ENCODE measurements at places on chromosomes 1 and 21.

- no peak for DNase-seq
Observed at GRCh38 chr1:232678185-232678886, 48.4 kb upstream of the SIPA1L2 start.

- no peak for DNase-seq
Observed at GRCh38 chr1:25735956-25736529, 64.0 kb upstream of the SELENON start.

DNA sequence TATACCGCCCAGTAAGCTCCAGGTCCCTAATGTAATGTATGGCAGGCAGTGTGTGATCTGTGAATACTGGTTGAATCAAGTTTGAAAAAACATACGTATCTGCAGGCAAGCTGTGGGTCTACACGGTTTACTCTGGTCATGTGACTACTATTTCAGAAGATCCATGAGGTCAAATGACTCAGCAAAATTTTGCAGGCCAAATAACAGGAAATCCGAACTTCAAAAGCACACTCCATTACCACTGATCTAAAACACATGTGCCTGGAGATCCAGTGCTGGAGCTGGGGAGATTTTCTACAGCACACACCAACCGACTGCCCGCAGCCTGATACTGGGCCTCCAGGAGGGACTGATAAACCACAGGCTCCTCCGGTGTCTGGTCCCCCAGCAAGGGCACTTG is 64.5 kb upstream of the SLC44A3 start:
- no peak for DNase-seq

GRCh38 chr1:112285316-112285715 is 110.7 kb upstream of the CTTNBP2NL start:
- DNase-seq, result no peak

DNA sequence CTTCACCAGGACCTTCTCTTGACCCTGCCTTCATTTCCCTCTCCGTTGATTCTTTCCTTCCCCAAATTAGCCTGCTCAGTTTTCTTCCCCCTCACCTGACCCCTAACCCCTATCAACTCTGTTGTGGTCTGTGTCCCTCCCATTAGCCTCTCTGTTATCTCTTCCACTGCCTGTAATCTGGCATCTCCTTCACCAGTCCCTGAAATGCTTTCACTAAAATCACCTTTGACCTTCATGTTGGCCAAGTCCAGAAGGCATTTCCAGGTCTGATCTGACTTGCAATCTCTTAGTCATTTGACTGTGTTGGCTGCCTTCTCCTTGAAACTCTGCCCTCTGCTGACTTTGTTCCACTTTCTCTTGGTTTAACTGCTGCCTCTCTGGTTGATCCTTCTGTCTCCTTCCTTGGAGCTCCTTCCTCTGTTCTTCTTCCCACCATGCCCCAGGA is 28.2 kb downstream of the ATP8B2 start:
- no peak for DNase-seq

Measured in stimulated activated CD8-positive, alpha-beta memory T cell treated with anti-CD3 and anti-CD28 coated beads, Interleukin-7, amount 100 ng/mL, for 1 hour (primary cell).